Tibial nerve (tissue), 4 donors: ENCODE measurements at places on chromosomes 5 and 9. TPM values are rescaled to one million over a fixed set of nuclear protein-coding genes. Genes with fewer than 3 reads are reported as not detected.

The TAF11L10 gene
- not detected for total RNA-seq

The LHFPL2 gene
- total RNA-seq = 34.3 TPM

The CNTNAP3B gene
- total RNA-seq = 42.6 TPM

The TAS2R1 gene
- total RNA-seq = not detected

The REEP2 gene
- total RNA-seq = 5.7 TPM

- no peak overlapping the region for H3K27ac ChIP-seq
- no peaks in the 10 kb centered on the region for H3K4me1 ChIP-seq
- H3K4me3 ChIP-seq = no peak overlapping the region
- H3K36me3 ChIP-seq = no peaks in the 10 kb centered on the region
- no peaks in the 10 kb centered on the region for H3K27me3 ChIP-seq
- no peak for DNase-seq
Observed at GRCh38 chr5:402615-403359, 40.2 kb upstream of the EXOC3 start.

DNA sequence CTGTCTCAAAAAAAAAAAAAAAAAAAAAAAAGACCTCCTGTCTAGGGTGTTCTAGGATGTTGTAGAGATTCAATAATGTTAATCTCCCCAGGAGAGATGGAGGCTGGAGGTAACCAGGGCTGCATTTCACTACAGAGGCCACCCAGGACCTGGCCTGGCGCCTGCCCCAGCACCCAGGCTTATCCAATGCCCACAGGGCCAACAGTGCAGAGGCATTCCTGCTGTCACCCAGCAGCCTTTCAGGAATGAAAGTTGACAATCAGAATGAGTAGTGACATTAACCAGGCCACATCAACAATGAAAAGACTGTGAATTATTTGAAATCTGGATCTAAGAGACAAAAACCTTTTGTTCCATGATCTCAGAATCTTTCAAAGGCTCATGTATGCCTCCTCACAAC, 36.2 kb upstream of the GABRP start:
- no peak overlapping the region for H3K4me3 ChIP-seq
- no peak overlapping the region for H3K27ac ChIP-seq

- no peaks in the 10 kb centered on the region for H3K36me3 ChIP-seq
- no peak for DNase-seq
- H3K4me3 ChIP-seq = no peak overlapping the region
- H3K4me1 ChIP-seq = no peaks in the 10 kb centered on the region
- no peak overlapping the region for H3K27ac ChIP-seq
Observed at GRCh38 chr5:5326115-5326758, 96.2 kb upstream of the ICE1 start.

GRCh38 chr9:23608456-23608855, 217.6 kb downstream of the ELAVL2 start:
- H3K27me3 ChIP-seq = no peaks in the 10 kb centered on the region
- H3K4me1 ChIP-seq = no peaks in the 10 kb centered on the region
- no peak overlapping the region for H3K4me3 ChIP-seq
- H3K36me3 ChIP-seq = no peaks in the 10 kb centered on the region
- H3K27ac ChIP-seq = no peak overlapping the region
- DNase-seq = no peak

- no peak overlapping the region for H3K4me3 ChIP-seq
- DNase-seq = no peak
- H3K27ac ChIP-seq = no peak overlapping the region
- no peaks in the 10 kb centered on the region for H3K4me1 ChIP-seq
- no peaks in the 10 kb centered on the region for H3K36me3 ChIP-seq
- H3K27me3 ChIP-seq = no peaks in the 10 kb centered on the region
Observed at GRCh38 chr5:72347801-72348308, 27.7 kb downstream of the PTCD2 start.

GRCh38 chr9:1875921-1876448, 139.2 kb upstream of the SMARCA2 start:
- H3K4me3 ChIP-seq = no peak overlapping the region
- no peaks in the 10 kb centered on the region for H3K36me3 ChIP-seq
- no peak overlapping the region for H3K27ac ChIP-seq
- no peak for DNase-seq
- no peaks in the 10 kb centered on the region for H3K27me3 ChIP-seq
- no peaks in the 10 kb centered on the region for H3K4me1 ChIP-seq

DNA sequence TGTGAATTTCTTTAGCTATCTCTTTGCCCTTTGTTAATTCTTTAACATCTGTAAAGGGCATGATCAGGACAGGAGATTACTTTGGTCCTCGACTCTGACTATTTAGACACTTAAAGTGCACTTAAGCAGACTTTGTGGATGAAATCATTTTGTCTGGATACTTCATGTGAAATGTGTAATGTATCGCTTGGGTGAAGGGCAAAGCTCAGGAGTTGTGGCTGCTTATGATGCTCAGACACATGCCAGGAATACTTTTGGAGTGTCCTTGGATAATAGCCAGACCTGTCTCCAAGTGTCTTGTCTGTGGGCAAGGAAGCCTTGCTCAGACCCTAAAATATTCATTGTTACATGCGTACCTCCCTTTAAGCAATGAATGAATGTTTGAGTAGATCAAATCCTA, 87.8 kb downstream of the RAI14 start:
- H3K4me1 ChIP-seq = peaks cover 31% of the 10 kb centered on the region
- H3K36me3 ChIP-seq = no peaks in the 10 kb centered on the region
- no peak overlapping the region for H3K27ac ChIP-seq

GRCh38 chr9:6876195-6876894, 118.6 kb downstream of the KDM4C start:
- no peak for DNase-seq
- H3K27me3 ChIP-seq = no peaks in the 10 kb centered on the region
- H3K4me3 ChIP-seq = no peak overlapping the region
- no peaks in the 10 kb centered on the region for H3K4me1 ChIP-seq
- no peak overlapping the region for H3K27ac ChIP-seq
- H3K36me3 ChIP-seq = no peaks in the 10 kb centered on the region

DNA sequence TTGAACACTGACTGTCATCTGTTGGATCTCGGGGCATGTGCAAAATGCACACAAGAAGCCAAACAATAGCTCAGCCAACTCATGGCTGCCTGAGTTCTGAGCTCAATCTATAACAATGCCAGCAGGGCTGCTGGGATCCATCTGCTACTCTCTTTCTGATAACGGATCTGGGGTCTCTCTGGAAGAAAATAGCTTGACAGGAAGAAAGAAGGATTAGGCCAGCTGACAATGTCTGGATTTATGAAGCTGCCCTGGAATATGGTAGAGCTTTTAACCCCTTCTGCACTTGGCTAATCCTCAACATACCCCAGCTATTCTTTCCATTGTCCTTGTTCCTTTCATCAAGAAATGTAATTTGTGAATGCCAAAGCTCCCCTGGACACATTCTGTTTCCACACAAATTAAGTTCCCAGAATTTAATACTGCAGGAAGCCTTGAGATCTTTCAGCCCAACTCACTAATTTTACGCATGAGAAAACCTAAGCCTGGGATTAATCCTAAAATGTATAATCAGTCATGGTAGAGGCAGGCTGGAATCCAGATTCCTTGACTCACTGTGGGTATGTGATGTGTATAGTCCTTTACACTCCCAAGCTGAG, 62.7 kb upstream of the PCA3 start:
- no peak overlapping the region for H3K4me3 ChIP-seq
- no peaks in the 10 kb centered on the region for H3K4me1 ChIP-seq
- DNase-seq = no peak
- H3K36me3 ChIP-seq = no peaks in the 10 kb centered on the region
- no peak overlapping the region for H3K27ac ChIP-seq

- H3K4me3 ChIP-seq = no peak overlapping the region
- no peaks in the 10 kb centered on the region for H3K27me3 ChIP-seq
Observed at GRCh38 chr9:122110100-122110833, 17.2 kb upstream of the TTLL11 start.

- H3K27me3 ChIP-seq = no peaks in the 10 kb centered on the region
- H3K4me3 ChIP-seq = no peak overlapping the region
- H3K27ac ChIP-seq = no peak overlapping the region
- H3K4me1 ChIP-seq = peaks cover 22% of the 10 kb centered on the region
- DNase-seq = no peak
Observed at GRCh38 chr5:57700484-57700883, 217.9 kb upstream of the ACTBL2 start.

- no peak within 1 kb of the TSS for H3K27ac ChIP-seq
- no peaks in the 10 kb centered on the region for H3K4me1 ChIP-seq
- H3K27me3 ChIP-seq = no peaks in the 10 kb centered on the region
- H3K4me3 ChIP-seq = peak within 1 kb of the TSS; percentile 54
- DNase-seq = peak; percentile 28
Observed at GRCh38 chr5:55172937-55173686, at the start of gene CDC20B. TSS of gene CDC20B (minus strand) at chr5:55173177. CDS start at chr5:55173000, 177 bp downstream.

DNA sequence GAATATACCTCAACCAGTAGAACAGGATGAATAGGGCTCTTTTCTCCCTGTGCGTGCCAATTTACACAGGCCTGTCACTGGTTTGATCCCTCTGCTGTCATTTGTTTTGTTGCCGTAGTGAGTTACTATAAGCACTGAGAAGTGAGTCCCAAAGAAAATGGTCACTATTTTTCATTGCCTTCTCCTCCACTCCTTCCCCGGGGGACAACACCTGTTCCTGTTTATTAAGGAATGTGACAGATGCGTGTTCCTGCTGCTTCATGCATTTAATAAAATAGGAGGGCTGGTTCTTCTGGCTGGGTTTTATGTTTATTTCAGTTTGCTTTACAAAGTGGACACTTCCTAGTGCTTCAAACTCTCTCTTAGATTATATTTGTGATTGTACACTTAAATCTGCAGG, 6.4 kb downstream of the THBS4 start:
- H3K27me3 ChIP-seq = no peaks in the 10 kb centered on the region
- no peaks in the 10 kb centered on the region for H3K4me1 ChIP-seq
- H3K4me3 ChIP-seq = no peak overlapping the region
- no peaks in the 10 kb centered on the region for H3K36me3 ChIP-seq
- H3K27ac ChIP-seq = no peak overlapping the region

DNA sequence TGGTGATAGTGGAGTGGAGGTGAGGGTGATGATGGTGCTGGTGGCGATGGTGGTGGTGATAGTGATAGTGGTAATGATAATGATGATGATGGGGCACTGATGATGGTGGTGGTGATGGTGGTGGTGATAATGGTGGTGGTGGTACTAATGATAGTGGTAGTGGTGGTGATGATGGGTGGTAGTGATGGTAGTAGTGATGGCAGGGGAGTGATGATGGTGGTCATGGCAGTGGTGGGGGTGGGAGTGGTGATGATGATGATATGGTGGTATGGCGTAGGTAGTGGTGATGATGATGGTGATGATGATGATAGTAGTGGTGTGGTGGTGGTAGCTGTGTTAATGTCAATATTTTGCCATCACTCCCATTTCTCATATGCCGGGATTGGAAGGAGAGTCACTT, 44.5 kb upstream of the ORM1 start:
- H3K4me3 ChIP-seq = no peak overlapping the region
- no peaks in the 10 kb centered on the region for H3K27me3 ChIP-seq
- no peak for DNase-seq
- no peak overlapping the region for H3K27ac ChIP-seq
- H3K36me3 ChIP-seq = no peaks in the 10 kb centered on the region
- H3K4me1 ChIP-seq = no peaks in the 10 kb centered on the region

GRCh38 chr5:53424686-53425615, 55.5 kb upstream of the FST start:
- no peak for DNase-seq
- H3K27me3 ChIP-seq = no peaks in the 10 kb centered on the region
- H3K4me3 ChIP-seq = no peak overlapping the region
- no peak overlapping the region for H3K27ac ChIP-seq

DNA sequence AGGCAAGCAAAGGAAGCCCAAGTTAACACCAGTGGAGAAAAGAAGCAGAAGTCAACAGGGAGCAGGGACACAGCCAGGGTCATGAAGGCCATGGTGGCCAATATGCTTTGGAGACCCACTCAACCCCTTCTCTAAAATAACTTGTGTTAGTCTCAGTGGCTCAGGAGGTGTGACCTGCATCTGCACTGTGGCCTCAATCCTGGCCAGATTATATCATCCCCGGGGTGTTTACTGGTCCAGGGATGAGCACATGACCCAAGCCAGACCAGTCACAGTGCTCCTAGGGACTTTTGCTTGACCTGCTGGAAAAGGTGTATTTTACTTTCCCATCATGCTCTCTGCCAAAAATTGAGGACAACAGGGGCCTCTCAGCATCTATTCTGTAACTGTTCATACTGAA, 105.2 kb downstream of the DPYSL3 start:
- peaks cover 34% of the 10 kb centered on the region for H3K36me3 ChIP-seq
- no peak overlapping the region for H3K4me3 ChIP-seq
- H3K27me3 ChIP-seq = no peaks in the 10 kb centered on the region
- H3K27ac ChIP-seq = peak overlapping the region; percentile 30
